ENCODE measurements at places on chromosomes 12 and 14.

GRCh38 chr14:21184254-21184653 lies 28.4 kb upstream of the OR5AU1 start:
- no peak for DNase-seq

GRCh38 chr14:69941768-69942742 lies 62.8 kb downstream of the SMOC1 start:
- no peak for DNase-seq

- DNase-seq, result peak; percentile 77
Observed at GRCh38 chr14:80212023-80212397, 706 bp upstream of the DIO2 start.

DNA sequence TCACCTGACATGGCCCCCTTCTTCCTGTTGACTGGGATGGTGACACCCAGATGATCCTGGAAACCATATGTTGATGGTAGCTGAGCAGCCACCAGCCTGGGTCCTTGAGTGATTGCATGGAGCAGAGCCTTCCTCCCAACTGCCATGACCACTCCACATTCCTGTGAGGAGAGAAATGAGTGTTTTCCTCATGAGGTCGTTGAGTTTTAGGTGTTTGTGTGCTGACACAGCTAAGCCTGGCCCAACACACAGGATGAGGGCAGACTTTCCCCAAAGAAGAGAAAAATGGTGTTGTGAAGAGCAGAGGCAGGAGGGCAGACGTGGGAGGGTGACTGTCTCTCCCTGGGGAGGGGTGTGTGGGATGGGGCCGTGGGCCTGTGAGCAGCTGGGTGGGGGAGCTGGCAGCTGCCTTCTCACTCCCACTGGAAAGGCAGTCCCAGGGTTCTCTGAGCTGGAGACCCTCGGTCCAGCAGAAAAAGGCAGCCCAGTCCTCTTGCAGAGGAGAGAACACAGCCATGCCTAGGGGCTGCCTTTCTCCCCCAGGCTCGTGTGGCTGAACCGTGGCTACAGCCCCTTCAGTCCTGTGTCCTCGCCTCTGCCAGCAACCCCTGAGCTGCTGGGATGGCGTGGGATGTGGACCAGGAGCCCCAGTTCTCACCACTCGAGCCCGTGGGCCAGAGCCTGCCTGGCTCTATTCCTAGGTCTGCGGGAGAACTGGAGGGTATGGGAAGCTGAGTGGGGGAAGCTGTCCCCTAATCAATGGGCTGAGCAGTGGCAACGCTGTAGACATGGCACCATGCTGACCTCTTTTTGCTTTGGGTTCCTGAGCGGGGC lies 257.0 kb downstream of the ADGRD1 start:
- no peak for DNase-seq

- no peak for DNase-seq
Observed at GRCh38 chr12:106583242-106584103, 669 bp downstream of the RFX4 start.

DNA sequence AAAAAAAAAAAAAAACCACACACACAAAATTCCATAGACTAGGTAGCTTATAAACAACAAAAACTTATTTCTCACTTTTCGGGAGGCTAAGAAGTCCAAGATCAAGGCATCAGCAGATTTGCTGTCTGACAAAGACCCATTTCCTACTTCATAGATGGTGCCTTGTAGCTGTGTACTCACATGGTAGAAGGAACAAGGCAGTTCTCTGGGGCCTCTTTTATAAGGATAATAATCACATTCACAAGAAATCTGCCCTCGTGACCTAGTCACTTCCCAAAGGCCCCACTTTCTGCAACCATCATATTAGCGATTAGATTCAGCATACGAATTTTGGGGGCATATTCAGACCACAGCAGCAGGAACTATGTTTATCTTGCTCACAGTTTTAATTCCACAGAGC lies 54.9 kb downstream of the STXBP6 start:
- no peak for DNase-seq

DNA sequence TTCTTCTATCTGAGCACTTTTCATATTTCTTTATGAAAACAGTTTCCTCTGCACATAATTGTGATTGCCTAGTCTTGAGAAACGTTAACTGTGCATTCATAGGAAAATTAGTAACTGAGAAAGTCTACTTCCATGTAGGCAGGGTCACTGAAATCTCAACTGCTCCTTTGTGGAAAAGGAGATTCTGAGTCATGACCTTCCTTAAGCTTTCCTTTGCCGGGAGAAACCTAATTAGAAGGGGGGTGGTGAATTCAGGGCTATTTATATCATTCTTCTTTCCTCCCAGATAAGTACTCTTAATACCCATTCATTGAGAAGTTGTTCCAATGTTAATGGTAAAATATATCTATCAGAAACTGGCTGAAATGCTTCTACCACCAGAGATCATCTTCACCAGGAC lies 751.0 kb upstream of the TMEM132C start:
- DNase-seq, result peak; percentile 78

DNA sequence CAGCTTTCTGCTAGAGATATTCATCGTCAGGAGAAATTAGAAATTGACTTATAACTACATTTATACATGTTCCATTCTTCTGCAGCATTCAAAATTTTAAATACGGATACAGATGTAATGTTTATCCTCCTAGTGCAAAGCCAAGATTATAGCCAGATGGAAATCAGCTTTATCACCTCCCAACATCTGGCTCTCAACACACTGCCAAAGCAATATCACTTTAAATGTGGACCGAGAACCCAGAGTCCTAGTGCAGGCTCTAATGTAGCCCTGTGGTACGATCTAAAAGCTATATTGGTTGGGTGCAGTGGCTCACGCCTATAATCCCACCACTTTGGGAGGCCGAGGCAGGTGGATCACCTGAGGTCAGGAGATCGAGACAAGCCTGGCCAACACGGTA lies 6.5 kb downstream of the MLH3 start:
- DNase-seq, result no peak

DNA sequence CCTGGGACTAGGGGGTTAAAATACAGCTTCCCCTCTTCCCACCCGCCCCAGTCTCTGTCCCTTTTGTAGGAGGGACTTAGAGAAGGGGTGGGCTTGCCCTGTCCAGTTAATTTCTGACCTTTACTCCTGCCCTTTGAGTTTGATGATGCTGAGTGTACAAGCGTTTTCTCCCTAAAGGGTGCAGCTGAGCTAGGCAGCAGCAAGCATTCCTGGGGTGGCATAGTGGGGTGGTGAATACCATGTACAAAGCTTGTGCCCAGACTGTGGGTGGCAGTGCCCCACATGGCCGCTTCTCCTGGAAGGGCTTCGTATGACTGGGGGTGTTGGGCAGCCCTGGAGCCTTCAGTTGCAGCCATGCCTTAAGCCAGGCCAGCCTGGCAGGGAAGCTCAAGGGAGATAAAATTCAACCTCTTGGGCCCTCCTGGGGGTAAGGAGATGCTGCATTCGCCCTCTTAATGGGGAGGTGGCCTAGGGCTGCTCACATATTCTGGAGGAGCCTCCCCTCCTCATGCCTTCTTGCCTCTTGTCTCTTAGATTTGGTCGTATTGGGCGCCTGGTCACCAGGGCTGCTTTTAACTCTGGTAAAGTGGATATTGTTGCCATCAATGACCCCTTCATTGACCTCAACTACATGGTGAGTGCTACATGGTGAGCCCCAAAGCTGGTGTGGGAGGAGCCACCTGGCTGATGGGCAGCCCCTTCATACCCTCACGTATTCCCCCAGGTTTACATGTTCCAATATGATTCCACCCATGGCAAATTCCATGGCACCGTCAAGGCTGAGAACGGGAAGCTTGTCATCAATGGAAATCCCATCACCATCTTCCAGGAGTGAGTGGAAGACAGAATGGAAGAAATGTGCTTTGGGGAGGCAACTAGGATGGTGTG lies 1.9 kb downstream of the GAPDH start:
- no peak for DNase-seq

- DNase-seq, result no peak
Observed at GRCh38 chr14:90060965-90061684, 669 bp upstream of the KCNK13 start.

GRCh38 chr14:103743691-103744090 lies 28.1 kb downstream of the ZFYVE21 start:
- DNase-seq, result no peak

- no peak for DNase-seq
Observed at GRCh38 chr12:131923260-131923659, 5.8 kb upstream of the PUS1 start.

- peak; percentile 90 for DNase-seq
Observed at GRCh38 chr14:31937730-31938346, 139.3 kb upstream of the ARHGAP5 start.

DNA sequence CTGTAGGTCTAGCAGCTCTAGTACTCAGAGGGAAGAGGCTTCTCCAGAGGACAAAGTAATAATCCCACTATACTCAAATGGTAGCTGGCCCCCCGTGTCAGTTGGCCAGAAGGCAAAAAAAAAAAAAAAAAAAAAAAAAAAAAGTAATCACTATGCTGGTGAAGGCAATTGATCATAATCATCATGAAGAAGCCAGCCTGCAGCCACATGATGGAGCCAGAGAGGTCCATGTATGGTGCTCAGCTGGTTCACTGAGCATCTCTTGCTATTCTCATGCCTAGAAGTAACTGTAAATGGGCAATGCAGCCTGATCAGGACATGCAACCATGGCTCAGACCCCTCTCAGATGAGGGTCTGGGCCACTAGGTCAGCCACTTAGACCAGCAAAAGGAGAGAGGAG lies 378.8 kb downstream of the MED13L start:
- no peak for DNase-seq

DNA sequence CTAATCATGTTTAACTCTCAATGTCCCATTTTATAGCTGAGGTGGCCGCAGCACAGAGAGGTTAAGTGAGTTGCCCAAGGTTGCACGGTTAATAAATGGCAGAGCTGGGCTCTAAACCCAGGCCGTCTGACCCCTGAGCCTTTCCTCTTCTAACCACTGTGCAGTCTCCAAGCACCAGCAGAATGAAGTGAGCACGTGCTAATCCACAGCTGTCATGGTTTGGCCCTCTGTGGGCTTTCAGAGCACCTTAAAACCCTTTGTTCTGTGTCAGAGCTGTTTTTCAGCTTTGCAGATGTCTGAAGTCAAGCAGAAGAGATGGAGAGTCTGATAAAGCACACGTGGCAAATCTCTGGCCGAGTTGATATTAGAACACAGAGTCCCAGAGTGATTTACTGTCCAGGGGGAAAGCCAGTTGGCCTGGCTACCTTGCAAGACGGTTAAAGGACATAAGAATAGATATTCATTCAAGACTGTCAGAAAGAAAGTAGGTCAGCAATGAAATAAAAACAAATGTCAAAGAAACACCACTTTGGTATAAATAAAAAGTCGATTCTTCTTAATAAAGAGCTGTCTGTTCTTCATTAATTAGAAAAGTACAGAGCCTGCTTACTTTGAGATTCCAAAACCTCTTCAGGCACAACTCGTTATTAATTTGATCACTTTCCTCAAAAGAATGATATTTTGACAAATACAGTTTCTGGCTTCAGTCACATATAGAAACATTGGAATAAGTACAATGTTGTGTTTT lies 107.3 kb downstream of the CRADD start:
- peak; percentile 75 for DNase-seq

DNA sequence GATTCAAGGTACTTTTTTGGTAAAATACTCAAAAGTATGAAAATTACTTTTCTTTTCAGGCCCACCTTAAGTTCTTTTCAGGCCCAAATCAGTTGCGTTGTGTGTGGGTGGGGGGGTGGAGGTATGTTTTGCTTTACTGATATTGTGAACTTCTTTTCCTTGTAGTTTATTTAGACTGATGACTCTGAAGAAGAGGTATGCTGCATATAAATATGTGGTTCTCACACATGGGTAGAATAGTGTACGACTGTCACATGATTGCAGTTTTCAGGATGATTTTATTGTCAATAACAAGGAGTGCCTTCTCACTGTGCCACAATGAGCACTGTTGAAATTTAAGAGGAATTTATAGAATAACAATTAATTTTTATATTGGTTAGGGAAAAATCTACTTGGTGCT lies 166.6 kb upstream of the ATP2B1 start:
- DNase-seq, result no peak

DNA sequence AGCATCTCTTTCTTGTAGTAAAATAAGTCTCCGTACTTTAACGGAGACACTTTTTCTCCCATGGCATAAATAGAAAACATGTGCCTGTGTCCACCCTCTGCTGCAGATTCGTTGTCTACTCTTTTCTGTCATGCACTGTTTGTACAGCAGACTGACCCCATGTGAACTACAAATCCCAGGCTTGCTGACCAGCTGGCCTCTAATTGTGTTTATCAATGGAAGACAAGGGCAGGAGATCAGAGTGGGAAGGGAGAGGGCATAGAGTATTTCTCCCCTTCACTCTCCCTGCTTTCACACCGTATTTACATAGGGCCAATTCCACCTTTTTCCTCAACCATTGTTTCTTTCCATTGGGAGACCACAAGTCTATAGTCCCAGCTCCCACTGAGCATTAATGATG lies 31.0 kb upstream of the TMTC2 start:
- DNase-seq, result no peak

- DNase-seq, result no peak
Observed at GRCh38 chr14:105375635-105376057, 22.7 kb upstream of the TEX22 start.

DNA sequence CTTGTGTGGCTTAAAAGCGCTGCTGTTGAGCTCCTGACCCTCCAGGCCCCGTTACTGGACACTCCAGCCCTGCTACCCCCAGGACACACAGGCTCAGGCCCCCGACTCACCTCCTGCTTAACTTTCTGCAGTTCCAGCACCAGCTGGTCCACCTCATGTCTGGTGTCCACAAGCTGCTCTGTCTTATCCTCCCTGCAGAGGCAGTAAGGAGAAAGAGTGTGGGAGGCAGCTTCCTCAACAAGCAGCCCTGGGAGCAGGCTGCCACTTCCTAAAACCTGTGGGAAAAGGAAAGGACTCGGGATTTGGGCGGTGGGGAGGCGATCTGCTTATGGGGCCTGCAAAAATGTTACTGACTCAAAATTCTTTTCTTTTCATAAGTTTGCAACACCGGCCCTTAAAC lies 79.2 kb downstream of the CCDC88C start:
- no peak for DNase-seq

GRCh38 chr12:72863671-72864070 lies 591.5 kb downstream of the TRHDE start:
- DNase-seq, result no peak

GRCh38 chr14:67514650-67515385 lies 18.3 kb upstream of the PLEKHH1 start:
- DNase-seq, result peak; percentile 33

DNA sequence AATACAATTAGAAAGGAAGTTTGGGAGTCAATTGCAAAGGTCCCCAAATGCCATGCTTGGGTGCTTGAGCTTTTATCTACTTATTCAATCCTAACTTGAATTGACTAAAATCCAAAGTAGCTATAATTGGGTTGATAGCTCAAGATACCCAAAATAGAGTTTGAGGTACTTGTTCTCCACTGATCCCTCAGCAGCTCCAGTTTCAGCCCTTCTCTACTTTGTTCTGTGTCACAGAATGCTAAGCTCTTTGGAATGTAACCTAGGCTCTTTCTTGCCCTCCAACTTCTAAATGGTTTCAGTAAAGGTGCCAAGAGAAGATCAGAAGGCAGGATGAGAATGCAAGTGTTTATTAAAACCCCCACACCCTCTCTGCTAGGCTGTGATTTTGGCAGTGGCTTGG lies 251.4 kb upstream of the CLEC14A start:
- DNase-seq, result no peak

DNA sequence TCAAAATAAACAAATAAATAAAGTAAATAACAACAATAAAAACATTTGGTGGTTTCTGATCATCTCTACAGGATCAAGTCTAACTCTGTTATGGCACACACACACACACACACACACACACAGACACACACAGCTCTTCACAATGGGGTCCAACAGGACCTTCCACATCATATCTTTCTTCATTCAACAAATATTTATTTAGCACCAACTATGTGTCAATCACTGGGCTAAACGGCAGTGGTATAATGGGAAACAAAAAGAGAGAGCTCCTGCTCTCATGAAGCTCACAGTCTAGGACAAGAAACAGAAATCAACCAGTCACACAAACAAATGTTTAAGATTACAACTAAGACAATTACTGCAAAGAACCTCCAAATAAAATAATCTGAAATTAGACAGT lies 9.3 kb downstream of the PPP1R13B start:
- no peak for DNase-seq
